BE2C (cell line): ENCODE measurements at places on chromosomes 3 and 15.
A peak's percentile ranks its signal among the peaks of the same experiment; 100 is the strongest.

- no peak for DNase-seq
Measured at GRCh38 chr15:75779504-75779903, 63.7 kb upstream of the UBE2Q2 start.

DNA sequence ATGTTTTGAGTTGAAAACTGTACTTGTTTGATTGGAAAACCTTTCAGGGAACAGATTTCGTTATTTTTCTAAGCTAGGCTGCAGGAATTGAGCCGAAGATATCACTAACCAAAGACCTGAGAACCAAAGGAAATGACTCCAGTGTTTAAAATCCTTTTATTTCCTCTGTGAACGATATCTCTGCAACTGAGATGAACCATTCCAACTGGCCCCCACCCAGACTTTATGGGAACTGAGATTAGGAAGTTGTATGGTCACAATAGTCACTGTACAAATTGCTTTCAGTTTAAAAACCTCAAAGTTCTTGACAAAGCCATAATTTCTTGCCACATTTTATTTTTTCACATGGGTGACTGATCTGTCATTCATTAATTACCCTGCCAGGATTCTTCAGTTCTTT lies 232.4 kb downstream of the RBMS3 start:
- no peak for DNase-seq

- no peak for DNase-seq
Measured at GRCh38 chr15:88664151-88664778, 25.4 kb downstream of the ISG20 start.

- DNase-seq: peak; percentile 40
Measured at GRCh38 chr3:184761075-184761841, 49.4 kb upstream of the MAGEF1 start.

GRCh38 chr3:133887074-133887802 lies 8.4 kb downstream of the RAB6B start:
- no peak for DNase-seq

GRCh38 chr3:68880632-68881031 lies 51.7 kb downstream of the TAFA4 start:
- no peak for DNase-seq

- no peak for DNase-seq
Measured at GRCh38 chr3:149934524-149934923, 36.2 kb downstream of the PFN2 start.

- DNase-seq: no peak
Measured at GRCh38 chr3:52012699-52013098, 17.0 kb upstream of the RPL29 start.

- DNase-seq: no peak
Measured at GRCh38 chr3:175932586-175932985, 1073.5 kb downstream of the NAALADL2 start.

DNA sequence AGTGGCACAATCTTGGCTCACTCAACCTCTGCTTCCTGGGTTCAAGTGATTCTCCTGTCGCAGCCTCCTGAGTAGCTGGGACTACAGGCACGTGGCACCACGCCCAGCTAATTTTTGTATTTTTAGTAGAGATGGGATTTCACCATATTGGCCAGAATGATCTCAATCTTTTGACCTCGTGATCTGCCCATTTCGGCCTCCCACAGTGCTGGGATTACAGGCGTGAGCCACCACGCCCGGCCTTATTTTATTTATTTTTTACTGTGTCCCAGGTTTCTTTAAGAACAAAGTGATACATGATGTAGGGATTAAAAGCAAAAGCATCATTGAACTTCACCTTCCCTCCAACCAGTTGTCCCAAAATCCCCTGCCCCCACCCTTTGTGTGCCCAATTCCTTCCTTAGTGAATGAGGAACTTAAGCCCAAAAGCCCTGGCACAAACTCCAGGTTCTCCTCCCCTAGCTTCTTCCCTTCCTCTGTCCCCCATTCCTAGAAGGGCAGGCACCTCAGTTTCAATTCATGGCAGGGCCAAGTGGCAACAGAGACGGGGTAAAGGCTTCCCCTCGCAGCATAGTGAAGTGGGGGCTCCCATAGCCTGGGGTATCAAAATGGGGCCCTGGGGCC lies 23.7 kb upstream of the RPN1 start:
- DNase-seq: no peak

DNA sequence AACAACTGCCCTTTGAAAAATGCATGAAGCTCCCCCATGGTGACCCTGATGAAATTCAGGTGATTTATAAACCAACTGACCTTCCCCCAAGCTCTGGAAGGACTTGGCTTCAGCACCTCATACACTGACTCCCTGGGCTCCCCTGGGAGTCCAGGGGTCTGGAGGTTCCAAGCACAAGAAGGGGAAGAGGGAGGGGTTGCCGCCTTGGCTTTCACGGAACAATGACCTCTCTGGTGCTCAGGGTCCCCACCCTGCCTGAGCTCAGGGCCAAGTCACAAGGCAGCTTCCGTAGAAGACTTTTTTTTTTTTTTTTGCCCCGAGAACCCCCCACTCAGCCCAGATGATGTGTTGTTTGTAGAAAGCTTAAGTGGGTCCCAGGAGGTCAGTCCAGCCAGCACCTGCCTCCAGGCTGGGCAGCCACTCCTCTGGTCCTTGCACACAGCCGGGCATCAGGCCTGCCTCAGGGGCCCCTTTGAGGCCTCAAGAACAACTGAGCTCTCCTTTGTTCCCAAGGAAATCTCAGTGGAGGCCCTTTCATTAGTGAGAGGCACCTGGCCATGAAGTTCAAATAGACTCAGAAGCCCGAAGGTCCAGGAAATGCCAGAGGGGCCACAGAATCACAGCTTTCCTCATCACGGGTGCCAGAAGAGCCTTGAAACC lies 14.0 kb upstream of the ALAS1 start:
- no peak for DNase-seq
